Tibial nerve (tissue), 4 donors: ENCODE measurements at places on chromosomes 11 and 22. TPM values are rescaled to one million over a fixed set of nuclear protein-coding genes. Genes with fewer than 3 reads are reported as not detected.

- no peaks in the 10 kb centered on the region for H3K27me3 ChIP-seq
- peak overlapping the region; percentile 46 for H3K27ac ChIP-seq
- no peaks in the 10 kb centered on the region for H3K36me3 ChIP-seq
- no peaks in the 10 kb centered on the region for H3K4me1 ChIP-seq
Measured at GRCh38 chr11:132088551-132088950, 718.1 kb downstream of the NTM start.

IGLL1 gene
- not detected for total RNA-seq

SEZ6L gene
- total RNA-seq: 0.44 TPM

SMC1B gene
- total RNA-seq: not detected

C11orf71 gene
- total RNA-seq: 3.3 TPM

- peaks cover 15% of the 10 kb centered on the region for H3K36me3 ChIP-seq
- no peak for DNase-seq
- H3K4me1 ChIP-seq: no peaks in the 10 kb centered on the region
- no peaks in the 10 kb centered on the region for H3K27me3 ChIP-seq
- H3K27ac ChIP-seq: no peak overlapping the region
- H3K4me3 ChIP-seq: no peak overlapping the region
Measured at GRCh38 chr22:38828191-38828590, 15.6 kb downstream of the NPTXR start.

DNA sequence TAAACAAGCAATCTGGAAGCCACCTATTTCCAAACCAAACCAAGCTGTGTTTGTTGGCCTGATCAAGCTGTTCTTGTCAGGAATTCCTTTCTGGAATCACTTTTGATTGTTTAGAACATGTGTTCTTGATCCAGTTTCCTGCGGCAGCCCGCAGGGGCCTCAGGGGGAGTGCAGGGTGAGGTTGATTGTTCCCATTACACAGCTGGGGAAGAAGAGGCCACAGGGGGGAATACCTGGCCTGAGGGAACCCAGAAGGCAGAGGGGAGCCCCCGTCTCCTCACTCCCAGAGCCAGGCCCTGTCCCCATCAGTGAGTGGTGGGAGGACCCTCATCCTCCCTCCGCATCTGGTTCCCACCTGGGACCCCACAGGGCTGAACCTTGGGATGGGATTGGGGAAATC is 4.2 kb downstream of the MRGPRD start:
- peak; percentile 36 for DNase-seq
- H3K27me3 ChIP-seq: no peaks in the 10 kb centered on the region
- H3K27ac ChIP-seq: no peak overlapping the region
- H3K4me1 ChIP-seq: peaks cover 58% of the 10 kb centered on the region
- H3K36me3 ChIP-seq: no peaks in the 10 kb centered on the region

MED19 gene
- 17.3 TPM for total RNA-seq

GRCh38 chr22:43921370-43921769 is 2.2 kb upstream of the PNPLA3 start:
- DNase-seq: no peak
- H3K27me3 ChIP-seq: peaks cover 31% of the 10 kb centered on the region
- no peaks in the 10 kb centered on the region for H3K36me3 ChIP-seq
- no peaks in the 10 kb centered on the region for H3K4me1 ChIP-seq
- no peak overlapping the region for H3K4me3 ChIP-seq
